Activated T-cell treated with anti-CD3 and anti-CD28 coated beads for 4 hours (primary cell): ENCODE measurements at places on chromosomes 16 and 17.

DNA sequence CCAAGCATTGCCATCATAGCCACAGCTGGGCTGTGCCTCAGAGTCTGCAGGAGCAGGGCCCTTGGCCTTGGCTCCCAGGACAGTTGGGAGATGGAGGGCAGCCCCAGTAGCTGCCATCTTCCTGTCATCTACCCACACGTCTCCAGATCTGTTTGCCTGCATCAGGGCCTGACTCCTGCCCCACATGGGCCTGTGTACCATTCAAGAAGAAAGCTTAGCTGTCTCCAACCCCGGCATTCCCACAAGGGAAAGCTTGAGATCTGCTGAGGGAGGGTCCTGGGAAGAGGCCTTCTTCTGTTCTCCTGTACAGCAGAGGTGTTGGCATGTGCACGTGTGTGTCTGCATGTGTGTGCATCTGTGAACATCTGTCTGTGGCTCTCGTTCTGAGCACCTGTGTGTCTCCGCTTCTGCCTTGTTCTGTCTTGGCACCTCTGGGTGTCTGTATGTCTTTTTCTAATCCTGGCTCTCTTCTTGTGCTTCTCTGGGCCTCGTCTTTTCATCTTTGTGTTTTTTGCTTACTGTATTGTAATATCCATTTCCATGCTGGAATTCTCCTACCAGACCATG lies 122.2 kb downstream of the MRM1 start:
- DNase-seq: no peak

- no peak for DNase-seq
Measured at GRCh38 chr17:49370971-49371834, 9.2 kb upstream of the ZNF652 start.

DNA sequence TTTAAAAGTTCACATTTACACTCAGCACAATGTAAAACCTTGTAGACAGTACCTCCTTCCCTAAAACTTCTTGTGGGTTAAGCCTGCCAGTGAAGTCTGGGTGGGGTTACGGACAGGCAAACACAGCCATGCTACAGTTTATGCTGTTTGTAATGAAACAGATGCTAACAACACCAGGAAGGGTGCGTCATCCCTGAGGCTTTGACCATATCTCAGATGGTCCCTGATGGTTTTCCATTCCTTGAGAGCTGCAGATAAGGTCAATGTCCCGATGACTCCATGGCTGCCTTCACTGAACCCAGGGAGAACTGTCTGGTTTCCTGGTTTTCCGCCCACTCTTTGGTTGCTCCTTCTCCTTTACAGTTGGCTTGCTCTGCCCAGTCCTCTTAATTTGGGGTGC lies 29.1 kb downstream of the GAS7 start:
- no peak for DNase-seq

DNA sequence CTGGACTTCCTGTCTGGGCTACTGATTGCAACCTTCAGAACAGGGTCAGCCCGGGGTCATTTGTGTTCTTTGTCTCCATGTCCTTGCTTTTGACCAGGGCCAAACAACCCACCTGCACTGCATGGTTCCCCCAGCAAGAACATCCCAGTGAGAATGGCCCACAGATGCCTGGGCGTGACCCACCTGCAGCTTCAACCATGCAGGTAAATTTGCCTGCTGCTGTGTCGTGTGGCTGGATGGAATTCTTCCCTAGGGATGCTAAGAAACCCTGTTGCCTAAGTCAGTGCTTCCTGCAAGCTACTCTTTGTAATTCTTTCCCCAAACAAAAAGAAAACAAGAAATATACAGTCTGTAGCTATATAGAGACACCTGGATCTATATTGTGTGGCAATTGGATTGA lies 12.5 kb downstream of the CDH13 start:
- no peak for DNase-seq

- DNase-seq: no peak
Measured at GRCh38 chr16:11010575-11011221, 66.3 kb downstream of the CLEC16A start.

DNA sequence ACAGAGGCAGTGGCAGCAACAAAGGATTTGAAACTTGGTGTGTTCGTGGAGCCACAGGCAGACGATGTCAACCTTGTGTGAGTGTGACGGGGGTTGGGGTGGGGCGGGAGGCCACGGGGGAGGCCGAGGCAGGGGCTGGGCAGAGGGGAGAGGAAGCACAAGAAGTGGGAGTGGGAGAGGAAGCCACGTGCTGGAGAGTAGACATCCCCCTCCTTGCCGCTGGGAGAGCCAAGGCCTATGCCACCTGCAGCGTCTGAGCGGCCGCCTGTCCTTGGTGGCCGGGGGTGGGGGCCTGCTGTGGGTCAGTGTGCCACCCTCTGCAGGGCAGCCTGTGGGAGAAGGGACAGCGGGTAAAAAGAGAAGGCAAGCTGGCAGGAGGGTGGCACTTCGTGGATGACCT lies 25.5 kb downstream of the STH start:
- no peak for DNase-seq

GRCh38 chr16:84631886-84632285 lies 14.0 kb upstream of the COTL1 start:
- no peak for DNase-seq

- no peak for DNase-seq
Measured at GRCh38 chr17:10633738-10634379, 23.2 kb downstream of the MYH3 start.

DNA sequence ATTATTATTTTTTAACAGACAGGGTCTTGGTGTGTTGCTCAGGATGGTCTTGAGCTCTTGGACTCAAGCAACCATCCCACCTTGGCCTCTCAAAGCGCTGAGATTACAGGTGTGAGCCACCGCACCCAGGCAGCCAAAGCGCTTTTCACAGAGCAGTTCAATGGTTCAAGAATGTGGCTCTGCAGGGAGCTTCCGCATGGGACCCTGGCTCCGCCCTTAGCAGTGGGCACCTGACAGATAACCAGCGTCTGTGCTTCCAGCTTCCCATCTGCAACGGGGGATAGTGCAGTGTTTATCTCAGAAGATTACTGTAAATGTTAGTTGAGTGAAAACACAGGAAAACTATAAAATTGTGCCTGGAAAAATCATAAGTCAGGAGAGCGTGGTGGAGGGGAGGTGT lies 99.4 kb downstream of the KCNJ12 start:
- no peak for DNase-seq

DNA sequence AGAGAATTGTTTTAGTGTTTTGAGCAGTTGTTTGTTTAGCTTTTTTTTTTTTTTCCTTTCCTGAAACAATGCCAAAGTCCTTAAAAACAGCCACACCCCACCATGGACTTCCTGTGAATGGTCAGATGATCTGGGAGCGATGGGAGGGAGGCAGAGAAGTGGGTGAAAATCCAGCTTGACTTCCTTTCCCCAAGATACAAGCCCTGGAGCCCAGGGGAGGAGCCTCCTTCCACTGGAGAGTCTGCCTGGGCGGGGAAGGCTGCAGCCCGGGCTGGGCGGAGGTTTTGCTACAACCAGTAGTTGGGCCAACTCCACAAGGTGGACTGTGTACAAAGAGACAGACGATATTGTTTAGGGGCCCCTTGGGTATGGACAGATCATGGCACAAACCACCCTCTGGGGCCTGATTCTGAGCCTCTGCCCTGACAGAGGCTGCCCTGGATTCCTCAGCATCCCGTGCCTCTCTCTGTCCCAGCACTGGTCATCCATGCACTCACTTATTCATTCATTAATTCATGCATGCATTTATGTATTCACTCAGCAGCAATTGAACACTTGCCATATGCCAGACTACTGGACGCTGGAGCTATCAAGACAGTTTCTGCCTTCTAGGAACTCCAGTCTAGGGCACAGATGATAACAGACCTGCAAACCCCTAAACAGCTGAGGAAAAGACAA lies 29.8 kb downstream of the WSB1 start:
- no peak for DNase-seq

DNA sequence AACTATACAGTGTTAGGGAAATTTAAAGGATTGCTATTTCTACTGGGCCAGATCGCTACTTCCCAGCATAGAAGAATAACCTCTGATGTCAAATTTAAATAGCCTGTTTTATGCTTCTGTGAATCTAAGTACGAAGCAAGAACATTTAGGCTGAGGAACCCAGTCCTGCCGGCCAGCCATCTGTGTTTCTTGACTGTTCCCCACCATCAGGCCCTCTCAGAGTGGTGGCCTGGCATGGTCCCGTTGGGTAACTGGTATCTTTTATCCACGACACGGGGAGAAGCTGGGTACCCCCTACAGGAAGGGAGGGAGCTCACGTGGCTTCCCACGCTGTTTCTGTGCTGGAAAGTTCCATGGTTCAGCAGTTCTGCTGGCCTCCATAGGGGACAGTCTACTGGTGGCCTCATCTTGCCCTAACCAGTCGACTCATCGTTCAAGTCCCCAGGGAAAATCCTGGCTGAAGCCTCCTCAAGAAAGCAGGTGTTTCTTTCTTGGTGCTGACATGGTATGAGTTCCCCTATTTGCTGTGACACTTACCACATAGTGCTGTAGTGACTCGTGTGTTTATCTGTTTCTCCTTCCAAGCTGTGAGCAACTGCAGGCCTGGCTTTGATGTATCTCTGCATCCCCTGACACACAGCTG lies 201.7 kb upstream of the NLRP1 start:
- no peak for DNase-seq

DNA sequence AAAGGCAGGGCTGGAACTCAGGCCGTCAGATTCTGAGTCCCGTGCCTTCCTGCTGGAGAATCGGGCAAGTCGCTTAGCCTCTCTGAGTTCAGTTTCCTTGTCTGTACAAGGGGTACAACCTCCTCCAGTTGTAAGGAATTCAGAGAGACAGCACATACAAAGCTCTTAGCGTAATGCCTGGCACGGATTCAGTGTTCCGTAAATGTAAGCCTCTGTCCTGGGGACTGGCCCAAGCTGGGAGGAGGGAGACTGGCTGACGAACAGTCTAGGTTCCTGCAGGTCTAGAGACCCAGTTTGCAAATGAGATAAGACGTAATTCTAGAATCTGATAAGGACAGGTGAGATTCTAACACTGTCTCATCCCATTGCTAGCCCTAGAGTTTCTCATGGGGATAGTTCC lies 9.9 kb downstream of the METTL22 start:
- DNase-seq: no peak

DNA sequence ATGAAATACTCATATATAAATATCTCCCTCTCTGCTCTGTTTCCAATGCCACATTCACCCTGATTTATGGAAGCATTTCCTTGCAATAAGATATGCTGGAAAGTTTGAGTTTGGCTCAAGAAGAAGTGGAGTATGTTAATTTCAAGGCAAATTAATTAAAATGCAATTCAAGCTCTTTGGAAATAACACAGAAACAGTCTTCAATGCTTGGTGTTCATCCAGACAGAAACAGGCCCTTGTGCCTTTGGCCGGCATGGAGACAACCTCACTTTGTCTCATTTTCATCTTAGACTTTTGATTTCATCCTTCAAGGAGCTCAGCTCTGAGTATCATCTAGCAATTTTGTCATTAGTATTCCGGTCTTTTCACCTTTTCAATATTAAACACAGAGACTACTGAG lies 210.0 kb downstream of the C16orf95 start:
- no peak for DNase-seq

- DNase-seq: no peak
Measured at GRCh38 chr17:54736573-54736972, 164.1 kb upstream of the TOM1L1 start.

DNA sequence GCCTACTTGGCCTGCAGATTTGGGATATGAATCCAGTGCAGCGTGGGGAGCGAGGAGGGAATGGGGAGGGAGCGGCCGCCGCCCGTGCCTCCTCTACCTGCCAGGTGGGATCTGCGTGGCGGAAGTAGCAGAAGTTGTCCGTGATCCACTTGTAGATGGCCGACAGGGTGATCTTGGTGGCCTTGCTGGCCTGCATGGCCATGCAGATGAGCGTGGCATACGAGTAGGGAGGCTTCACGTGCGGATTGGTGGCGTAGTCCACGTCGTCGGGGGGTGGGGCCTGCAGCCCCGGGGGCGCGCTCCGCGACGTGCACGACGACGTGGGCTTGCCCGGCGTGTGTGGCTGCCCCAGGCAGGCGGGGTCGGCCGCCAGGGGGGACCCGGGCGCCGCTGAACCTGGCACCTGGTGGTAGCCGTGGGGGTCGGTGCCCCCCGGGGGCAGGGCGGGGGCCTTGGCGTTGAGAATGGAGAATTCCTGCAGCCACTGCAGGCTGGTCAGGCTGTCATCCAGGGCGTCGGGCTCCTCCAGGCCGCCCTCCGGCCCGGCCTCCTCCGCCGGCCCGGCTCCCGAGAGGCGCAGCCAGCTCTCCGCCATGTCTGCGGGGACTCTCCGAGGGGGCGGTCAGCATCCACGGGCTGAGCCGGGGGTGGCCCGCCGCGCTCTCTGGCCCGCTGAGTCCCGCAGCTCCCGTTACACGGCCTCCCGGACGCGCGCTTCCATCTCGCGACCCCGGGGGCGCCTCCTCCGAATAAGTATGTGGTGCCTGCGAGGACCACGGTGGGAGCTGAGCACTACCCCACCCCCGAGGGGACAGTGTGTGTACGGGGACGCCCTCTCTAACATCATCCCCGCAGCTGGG lies 1.0 kb downstream of the FOXJ1 start:
- DNase-seq: no peak

- no peak for DNase-seq
Measured at GRCh38 chr16:1680361-1680760, 2.3 kb downstream of the JPT2 start.

DNA sequence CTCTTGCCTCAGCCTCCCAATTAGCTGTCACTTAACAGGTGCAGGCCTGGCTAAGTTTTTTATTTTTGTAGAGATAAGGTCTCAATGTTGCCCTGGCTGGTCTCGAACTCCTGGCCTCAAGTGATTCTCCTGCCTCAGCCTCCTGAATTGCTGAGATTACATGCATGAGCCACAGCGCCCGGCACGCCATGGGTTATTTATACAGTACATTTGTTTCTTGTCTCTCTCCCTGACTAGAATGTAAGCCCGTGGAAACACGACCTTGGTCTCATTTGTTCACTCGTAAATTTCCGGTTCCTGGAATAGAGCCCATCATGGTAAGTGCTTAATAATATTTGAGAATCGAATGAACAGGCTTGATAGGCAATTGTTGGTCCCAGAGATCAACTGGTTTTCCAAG lies 2.0 kb downstream of the SLC25A19 start:
- no peak for DNase-seq

DNA sequence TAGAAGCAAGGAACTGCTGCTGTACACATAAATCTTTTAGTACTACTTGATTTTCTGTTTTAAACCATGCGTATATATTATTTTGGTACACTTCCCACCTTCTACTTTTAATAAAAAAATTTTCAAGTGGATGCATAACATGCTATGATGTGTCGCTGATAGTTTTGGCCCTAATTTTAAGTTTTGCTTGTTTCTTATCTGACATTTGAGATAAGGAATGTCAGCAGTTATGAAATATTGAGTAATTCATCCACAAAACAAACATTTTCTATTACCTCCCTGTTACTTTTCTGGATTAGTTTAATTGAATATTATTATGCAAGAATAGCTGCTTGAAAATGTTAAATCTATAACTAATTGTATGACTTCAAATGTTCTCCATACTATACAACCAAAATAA lies 35.8 kb downstream of the N4BP1 start:
- DNase-seq: no peak

DNA sequence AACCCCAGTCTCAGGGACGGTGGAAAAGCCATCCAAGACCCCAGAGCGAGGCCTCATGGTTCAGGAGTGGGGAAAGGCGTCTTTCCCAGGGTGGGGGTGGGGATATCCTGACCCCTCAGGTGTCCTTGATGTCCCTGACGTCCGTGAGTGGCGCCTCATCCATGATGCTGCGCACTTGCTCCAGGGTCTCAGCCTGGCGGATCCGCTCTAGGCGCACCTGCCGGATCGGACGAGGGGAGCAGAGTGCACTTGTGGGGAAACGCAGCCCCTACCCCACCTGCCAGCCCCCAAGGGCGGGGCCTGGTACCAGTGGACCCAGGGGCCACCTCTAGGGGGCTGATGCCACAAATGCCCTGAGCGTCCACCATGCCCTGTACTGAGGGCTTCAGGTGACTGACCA lies 20.2 kb downstream of the RABEP2 start:
- no peak for DNase-seq
